NCI-H2029 (cell line): ENCODE measurements at places on chromosomes 7 and 10.

- no peak for DNase-seq
Observed at GRCh38 chr7:50342616-50343114, 38.1 kb downstream of the IKZF1 start.

DNA sequence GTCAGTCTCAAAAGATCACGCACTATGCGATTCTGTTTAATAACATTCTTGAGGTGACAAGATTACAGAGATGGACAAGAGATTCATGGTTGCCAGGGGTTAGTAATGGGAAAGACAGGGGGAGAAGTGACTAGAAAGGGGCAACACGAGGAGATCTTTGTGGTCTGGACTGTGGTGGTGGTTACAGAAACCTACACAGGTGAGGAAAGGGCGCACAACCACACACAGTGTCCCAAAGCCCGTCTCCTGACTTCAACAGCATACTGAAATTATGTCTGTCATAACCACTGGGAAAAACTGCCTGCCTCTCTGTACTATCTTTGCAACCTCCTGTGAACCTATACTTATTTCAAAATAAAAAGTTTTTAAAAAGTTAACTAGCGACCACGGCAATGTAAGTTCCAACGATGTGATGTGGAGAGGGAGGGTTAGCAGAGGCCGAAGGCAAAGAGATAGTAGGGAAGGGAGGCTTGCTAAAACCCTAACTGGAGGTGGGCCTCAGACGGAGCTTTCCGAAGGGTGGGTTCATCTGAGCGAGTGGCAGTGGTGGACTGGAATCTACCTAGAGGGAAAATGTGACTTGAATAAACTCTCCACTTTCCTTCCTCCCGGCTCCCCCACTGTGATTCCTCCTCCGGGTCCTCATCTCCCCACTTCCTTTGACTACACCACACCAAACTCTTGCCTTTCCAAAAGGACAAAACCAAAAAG, 43.7 kb downstream of the GNA12 start:
- no peak for DNase-seq

GRCh38 chr7:591856-592628, 72.4 kb upstream of the PDGFA start:
- DNase-seq, result no peak

DNA sequence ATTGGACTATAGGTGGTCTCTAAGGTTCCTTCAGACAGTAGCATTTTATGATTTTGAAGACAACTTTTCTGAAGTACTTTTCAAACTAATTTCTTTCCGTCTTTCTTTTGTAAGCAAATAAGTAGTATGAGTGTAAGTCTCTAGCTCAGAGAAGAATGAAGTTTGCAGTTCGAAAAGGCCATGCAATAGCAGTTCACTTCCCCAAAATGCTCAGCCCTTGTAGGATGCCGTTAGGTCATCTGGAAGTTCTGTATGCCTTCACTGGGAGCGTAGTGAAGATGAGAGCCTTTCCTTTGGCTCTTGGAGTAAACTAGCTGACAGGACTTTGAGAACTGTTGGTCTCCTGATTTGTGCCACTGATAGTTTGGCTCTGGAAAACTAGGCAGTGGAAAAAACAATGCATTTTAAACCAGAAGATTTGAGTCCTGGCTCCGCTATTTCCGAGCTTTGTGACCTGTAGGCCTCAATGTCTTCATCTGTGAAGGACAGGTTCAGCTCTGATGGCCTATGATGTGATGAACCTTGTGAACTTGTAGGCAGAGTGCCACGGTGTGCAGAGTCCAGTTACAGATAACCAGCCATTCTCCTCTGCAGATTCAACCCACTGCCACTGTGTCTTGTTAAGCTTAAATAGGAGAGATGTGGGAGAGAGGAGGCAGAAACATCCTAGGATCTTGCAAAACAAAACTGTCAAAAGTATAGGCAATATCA, 18.8 kb downstream of the SGPL1 start:
- no peak for DNase-seq

DNA sequence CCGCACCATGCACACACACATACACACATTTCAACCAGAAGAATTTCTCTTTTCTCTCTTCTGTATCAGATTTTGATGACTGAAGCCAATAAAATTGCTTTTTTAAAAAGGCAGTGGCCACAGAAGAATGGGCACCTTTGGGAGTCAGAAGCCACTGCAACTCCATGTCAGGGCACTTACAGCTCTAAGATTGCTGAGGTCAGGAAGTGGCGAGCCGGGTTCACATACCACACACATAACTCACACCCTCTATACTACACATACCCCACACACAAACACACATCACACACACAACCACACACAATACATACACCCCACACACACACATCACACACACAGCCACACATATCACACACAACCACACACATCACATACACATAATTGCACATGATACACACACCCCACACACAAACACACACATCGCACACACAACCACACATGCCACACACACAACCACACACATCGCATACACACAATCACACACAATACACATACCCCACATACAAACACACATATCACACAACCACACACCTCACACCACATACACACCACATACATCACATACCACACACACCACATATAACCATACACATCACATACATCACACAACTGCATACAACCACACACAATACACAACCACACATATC, 31.2 kb downstream of the GPRIN2 start:
- no peak for DNase-seq

GRCh38 chr7:114740095-114740494, 181.8 kb upstream of the MDFIC start:
- DNase-seq, result peak; percentile 3

DNA sequence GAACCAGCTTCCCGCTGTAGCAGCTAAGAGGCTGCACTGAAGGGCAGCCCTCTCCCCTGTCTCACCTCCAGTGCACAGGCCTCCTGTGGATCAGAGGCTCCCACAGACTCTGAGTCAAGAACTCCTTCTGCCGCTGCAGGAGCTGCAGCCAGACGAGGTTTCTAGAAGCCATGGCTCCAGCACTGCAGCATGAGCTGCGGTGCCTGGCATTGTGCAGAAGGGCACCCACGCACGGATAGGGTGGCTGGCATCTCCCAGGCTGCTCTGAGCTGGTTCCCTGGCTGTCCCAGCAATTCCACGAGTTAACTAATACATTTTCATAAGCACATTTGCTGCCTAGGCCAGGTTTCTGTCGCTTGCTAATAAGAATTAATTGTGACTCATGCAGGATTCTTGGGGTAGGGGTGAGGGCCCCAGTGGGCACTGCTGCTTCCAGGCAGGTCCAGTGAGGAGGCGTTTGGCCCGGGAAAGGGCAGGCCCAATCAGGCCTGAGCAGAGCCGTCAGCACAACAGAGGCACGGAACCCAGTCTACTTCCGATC, 594.2 kb downstream of the DNAJB6 start:
- DNase-seq, result no peak

- DNase-seq, result no peak
Observed at GRCh38 chr7:44348851-44349781, 23.7 kb upstream of the CAMK2B start.

- DNase-seq, result no peak
Observed at GRCh38 chr10:11104772-11105675, 87.4 kb downstream of the CELF2 start.

DNA sequence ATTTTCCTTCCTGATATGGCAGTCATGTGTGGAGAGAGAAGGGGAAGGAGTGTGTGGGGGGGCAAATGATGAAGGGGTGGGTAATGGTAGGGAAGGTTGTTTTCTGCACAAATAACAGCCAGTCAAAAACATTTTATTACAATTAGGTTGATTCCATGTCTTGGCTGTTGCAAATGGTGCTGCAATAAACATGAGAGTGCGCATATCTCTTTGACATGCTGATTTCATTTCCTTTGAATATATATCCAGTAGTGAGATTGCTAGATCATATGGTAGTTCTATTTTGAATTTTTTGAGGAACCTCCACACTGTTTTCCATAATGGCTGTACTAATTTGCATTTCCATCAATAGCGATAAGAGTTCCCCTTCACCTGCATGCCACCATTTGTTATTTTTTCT, 10.6 kb upstream of the JAZF1 start:
- DNase-seq, result no peak

DNA sequence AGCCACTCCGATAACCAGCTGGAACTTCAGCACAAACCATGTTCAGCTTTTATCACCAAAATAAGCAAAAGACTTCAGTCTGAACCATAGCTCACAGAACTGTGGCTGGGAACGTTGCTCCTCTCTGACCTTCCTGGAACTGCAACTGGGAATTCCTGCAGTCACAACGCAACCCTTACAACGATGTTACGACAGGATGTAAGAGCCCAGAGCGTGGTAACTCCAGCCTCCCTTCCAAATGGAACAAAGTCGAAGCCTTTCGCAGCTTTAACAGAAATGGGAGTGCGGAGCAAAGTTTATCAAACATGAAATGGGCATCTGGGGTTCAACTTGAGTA, 162.6 kb downstream of the ADAM12 start:
- no peak for DNase-seq

- DNase-seq, result no peak
Observed at GRCh38 chr10:30493609-30494530, 59.9 kb downstream of the MAP3K8 start.

DNA sequence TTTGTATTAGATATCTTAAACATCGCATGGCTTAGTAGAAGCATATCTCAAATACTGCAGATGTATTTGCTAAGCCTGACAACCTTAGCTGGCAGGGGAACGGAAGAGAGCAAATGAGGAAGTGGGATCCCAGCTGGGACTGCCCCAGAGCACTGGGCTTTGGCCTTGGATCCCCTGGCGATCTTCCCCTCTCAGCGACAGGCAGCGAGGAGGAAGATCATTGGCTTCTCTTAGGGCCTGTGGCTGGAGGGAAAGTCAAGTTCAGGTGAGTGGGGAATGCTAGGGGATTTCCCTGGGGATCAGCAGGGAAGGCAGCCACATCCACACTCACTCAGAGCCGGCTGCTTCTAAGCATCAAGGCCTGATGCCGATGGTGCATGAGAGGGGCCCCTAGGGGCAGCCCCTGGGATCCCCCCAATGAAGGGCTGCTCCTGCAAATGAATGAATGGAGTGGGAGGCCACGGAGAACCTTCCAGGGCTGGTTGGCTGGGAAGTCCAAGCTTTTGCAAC, 42.0 kb downstream of the LYZL2 start:
- DNase-seq, result no peak

GRCh38 chr10:1380088-1380671, 324.0 kb downstream of the WDR37 start:
- DNase-seq, result no peak

GRCh38 chr10:100763043-100763747, 17.8 kb downstream of the PAX2 start:
- DNase-seq, result no peak

DNA sequence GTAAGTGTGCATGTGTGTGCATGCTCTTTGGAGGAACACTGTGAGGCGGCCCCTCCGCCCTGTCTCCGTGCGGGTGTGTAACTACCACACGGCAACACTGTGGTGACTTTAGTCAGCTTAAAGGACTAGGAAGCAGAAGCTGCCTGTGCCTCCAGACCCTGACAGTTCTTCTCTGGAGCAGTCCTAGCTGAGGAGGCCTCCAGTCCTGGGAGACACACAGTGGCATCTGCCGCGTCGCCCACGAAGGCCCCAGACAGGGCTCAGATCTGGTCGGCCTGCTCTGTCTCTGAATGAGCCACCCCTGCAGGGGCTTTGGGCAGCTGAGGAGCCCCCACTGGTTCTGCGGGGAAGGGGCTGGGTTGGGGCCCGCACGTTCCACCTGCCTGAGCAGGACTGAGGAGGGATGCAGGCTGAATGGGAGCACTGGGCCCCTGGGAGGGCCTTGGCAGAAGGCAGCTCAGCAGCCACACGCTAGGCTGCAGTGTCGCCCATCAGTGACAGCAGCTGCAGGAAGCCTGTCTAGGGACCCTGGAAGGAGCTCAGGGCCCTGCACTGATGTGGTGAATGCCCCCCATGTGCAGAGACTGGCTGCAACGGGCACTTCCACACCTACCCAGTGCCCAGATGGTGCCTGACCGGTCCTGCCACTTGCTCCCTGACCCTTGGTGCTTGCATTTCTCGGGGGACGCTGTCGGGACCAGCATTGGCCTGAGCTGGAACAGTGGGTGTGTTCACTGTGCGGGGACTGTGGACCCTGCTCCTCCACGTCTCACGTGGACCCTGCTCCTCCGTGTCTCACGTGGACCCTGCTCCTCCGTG, 27.3 kb upstream of the KNDC1 start:
- DNase-seq, result no peak

GRCh38 chr7:118110178-118110925, 73.6 kb upstream of the LSM8 start:
- DNase-seq, result no peak

DNA sequence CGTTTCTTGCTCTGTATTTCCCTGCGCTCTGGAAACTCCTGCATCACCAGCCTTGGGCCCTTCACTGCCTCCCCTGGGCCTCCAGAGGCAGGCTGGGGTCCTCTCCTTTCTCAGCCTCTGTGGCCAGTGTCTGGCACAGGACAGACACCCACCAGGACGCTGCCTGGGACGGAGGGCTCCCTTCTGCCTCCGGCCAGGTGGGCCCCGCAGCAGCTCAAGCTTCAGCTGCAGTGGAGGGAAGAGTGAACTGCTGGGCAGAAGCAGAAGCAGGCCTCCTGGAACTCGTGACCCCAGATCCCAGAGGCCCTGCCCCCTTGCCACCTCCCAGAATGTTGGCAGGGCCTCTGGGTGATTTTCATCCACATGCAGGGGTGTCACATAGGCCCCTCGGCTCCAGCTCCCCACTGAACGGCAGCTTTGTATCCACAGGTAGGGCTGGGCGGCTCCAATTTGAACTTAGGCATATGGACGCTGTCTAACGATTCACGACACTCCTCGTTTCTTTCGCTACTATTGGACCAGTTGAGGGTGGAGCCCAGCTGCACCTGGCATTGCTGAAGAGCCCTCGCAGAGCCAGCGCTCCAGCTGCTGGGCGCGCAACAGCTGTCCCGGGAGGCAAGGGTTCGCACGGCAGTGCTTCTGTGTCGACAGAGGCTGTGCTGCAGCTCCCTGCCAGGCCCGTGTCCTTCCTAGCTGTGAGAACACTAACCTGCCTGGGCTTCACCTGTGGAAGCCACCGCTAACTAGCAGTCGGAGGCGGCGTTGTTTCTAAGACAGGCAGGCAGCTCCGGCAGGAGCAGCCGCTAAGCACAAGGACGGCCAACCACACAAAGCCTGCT, 18.4 kb upstream of the GPR146 start:
- peak; percentile 84 for DNase-seq

DNA sequence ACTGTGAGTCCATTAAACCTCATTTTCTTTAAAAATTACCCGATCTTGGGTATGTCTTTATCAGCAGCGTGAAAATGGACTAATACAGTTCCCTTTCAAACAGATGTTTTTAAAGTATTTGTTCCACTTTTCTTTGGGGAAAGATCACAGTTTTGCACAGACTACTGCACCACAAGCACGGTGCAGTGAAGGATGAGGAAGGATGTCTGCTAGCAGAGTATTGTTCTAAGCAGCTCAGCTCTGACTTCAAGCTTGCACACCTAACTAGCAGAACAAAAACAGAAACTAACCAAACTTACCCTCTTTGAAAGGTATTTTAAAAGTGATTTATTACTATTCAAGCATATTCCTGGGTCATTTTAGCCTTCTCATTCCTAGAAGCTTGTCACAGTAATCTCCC, 20.0 kb downstream of the THNSL1 start:
- no peak for DNase-seq

- DNase-seq, result no peak
Observed at GRCh38 chr10:73968098-73968521, 29.8 kb upstream of the VCL start.
